ENCODE measurements at places on chromosomes 5 and 9.

GRCh38 chr5:82894716-82895115 lies 182.5 kb downstream of the TMEM167A start:
- DNase-seq = no peak

DNA sequence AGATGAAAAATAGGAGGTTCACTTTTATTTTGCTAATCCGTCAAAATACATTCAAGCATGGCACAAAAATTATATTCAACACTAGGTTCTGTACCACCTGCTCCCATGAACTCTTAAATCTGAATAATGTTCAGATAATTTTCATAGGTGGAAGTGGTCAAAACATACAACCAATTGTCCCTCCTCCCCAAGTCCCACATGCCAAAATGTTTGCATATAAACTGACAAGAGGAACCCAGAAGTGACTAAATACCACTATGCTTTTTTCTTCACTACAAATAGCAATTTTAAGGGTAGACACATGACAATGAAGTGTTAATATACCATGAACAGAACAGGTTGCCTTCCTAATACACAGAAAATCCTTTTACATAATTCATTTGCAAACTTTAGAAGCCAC lies 3.7 kb downstream of the HNRNPA0 start:
- no peak for DNase-seq

- DNase-seq = no peak
Observed at GRCh38 chr9:106960258-106960657, 97.3 kb downstream of the ZNF462 start.

- DNase-seq = no peak
Observed at GRCh38 chr5:115661101-115661500, 35.3 kb upstream of the TMED7 start.

- DNase-seq = no peak
Observed at GRCh38 chr9:86764671-86765343, 182.5 kb downstream of the GAS1 start.

DNA sequence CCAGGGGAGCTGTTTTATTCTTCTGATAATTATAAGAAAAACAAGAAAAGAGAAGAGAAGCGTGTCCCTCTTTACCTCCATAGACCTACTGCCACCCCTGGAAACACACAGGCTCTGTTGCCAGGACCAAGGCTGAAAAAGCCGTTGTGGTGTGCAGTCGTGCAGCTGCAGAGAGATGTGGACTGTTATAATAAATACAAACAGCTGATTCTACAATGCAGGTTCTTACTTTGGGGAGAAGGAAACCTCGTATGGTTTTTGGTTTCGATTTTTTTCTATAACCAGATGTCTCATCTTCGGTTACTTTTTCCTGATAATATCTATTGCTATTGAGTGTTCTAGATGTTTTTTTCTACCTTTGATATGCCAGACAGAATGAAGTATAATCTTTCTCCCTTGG lies 28.1 kb downstream of the FYB1 start:
- DNase-seq = no peak

DNA sequence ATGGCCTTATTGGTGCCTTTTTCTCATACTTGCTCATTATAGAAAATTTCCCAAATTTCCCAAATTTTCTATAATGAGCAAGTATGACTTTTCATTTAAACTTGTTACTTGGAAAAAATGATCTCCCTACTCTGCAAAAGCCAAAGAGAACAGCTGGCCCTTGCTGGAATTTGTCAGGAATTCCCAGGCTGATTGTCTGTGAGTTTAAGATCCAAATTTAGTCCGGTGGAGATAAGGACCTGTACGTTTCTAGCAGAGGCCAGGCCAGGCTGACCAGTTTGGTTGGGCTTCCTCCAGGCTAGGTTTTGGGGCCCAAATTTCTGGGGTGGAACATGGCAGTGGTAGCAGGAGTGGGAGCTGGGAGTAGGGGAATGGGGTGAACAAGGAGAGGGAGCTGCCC lies 51.9 kb downstream of the NEURL1B start:
- no peak for DNase-seq

GRCh38 chr9:116467740-116468351 lies 219.3 kb upstream of the TRIM32 start:
- DNase-seq = no peak

DNA sequence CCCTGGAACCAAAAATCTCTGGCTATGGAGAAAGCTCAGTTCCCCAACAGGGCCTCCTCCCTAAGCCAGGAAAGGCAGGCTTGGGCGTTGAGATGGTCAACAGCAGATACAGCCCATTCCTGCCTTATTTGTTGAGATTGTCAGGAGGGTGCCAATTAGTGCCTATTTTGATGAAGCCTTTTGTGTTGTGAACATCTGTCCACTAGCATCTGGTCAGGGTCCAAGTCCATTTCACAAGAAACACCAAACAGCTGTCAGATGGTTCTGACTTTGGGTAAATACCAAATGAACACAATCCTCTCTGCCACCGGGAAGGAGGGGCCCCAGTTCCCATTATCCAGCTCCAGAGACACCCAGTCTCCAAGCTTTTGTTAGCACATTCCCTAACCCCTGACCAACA lies 19.9 kb downstream of the SEMA6A start:
- DNase-seq = no peak

All from fibroblast of the conjunctiva (primary cell).